Caki2 (cell line): ENCODE measurements at places on chromosomes 4 and X. TPM values are rescaled to one million over a fixed set of nuclear protein-coding genes. Genes with fewer than 3 reads are reported as not detected.

DNA sequence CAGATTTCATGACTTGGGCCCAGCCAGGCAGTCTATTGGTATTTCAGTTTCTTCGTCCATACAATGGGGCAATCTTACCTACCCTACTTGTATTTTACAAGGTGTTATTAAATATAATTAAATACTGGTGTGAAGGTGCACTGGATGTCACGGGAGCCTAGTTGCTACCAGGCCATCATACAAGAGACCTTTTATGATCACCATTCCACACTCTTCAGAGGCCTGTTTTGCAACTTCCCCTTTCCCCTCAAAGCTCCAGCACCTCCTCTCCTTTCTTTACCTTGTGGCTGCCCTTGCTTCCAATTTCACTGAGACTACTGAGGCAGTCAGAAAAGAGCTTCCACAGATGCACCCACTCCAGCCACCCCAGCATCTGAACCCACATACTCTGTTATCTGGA is 93.8 kb upstream of the HELT start:
- no peak for DNase-seq

DNA sequence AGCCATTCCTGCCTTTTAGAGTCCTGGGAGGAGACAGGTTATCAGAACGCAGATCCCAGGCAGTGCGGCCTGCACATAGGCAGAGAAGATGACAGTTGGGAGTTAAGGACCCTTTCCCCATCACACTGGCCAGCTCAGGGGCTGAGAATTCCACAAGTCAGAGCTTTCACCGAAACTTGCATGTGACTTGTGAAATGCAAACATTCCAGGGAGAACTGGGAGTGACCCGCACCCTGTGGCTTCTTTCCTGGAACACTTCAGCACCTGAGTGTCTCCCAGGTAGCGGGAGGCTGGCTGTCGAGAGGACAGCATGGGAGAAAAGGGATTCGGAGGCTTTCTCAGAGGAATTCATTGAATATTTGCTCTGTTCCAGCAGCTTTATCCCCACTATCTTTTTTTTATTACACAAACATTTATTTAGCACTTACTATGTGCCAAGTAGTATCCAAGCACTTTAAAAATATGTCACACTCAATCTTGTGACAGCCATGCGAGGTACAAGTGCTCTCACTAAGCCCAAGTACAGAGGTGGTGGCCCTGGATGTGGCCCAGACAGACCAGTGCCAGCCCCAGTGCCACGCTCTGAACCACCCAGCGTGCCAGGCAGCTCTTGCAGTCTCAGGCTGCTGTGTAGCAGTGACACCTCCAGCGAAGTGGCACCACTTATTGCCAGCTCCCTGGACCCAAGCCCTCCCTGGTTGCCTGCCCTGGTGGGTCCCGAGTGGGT is 100.5 kb downstream of the PHKA2 start:
- DNase-seq = no peak

DNA sequence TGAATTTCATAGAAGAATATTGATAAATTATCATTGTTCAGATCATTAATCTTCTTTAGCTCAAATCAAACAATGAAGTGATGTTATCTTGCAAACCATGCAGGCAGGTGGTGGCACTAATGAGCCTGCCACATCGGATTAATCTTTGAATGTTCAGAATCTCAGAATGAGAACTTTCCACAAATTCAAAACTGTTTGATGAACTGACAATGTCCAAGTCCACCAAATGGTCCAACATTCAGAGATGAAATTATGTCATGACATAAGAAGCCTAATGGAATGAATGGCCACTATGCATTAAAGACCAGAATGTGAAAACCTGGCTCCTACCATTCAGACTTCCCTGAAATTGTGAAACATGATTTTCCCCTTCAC is 67.5 kb downstream of the SORBS2 start:
- DNase-seq = no peak

The DUX4 gene
- total RNA-seq = not detected in 2 replicates

GRCh38 chrX:66163849-66164411 is at the start of gene HEPH:
Gene HEPH (plus strand): TSS chrX:66164247. CDS start chrX:66170571, 6,324 bp downstream.
- DNase-seq = no peak

The IL21 gene
- total RNA-seq = not detected in 2 replicates

GRCh38 chr4:32032136-32032672 is 1312.0 kb downstream of the PCDH7 start:
- DNase-seq = no peak

DNA sequence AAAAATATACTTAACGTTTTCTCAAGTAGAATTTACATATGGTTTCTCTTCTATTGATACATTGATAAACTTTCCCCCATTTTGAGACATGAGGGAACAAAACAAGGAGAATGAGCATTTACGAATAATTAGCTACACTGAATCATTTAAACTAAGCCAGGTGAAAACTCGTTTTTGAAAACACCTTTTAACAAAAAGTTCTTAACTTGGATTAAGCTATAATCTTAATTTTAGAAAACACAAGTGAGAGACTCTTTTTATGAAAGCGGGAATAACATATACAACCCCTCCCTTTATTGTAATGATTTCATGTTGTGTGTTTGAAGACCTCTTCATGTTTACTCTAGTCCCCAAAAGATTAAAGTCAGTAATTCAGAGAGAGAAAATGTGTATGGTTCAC is 20.1 kb downstream of the PDLIM3 start:
- DNase-seq = no peak
